ENCODE measurements at places on chromosomes 12 and 14. TPM values are rescaled to one million over a fixed set of nuclear protein-coding genes. Genes with fewer than 3 reads are reported as not detected.

The LRP1 gene
- polyA plus RNA-seq = 0.29 TPM

The DPY19L2 gene
- 0.86 TPM for polyA plus RNA-seq

The DIABLO gene
- polyA plus RNA-seq = 71.8 TPM

The TMPRSS12 gene
- polyA plus RNA-seq = not detected

The FSCB gene
- polyA plus RNA-seq = not detected

The DEPDC4 gene
- not detected for polyA plus RNA-seq

The ASPG gene
- not detected for polyA plus RNA-seq

The KRT71 gene
- not detected for polyA plus RNA-seq

The ABCD2 gene
- 8.7 TPM for polyA plus RNA-seq

The RBP5 gene
- not detected for polyA plus RNA-seq

Data from CD8-positive, alpha-beta memory T cell (primary cell).